ENCODE measurements at places on chromosomes 16 and 17.

DNA sequence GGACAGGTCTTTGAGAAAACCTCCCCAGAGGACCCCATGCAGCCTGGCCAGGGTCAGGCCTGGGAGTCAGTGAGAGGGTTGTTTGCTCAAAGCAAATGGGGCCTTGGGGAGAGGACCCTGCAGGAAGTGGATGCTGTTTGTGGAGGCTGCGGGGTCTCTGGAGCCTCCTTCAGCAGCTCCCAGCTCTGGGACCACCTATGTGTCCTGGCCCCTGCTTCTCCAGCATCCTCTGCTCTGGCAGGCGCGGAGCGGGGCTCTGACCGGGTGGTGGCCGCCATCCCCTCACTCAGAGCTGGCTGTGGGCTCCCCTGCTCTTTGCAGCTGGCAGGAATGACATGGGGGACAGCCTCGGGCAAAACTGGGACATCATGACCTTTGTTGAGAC, 29.8 kb upstream of the CIBAR2 start:
- DNase-seq, result no peak

DNA sequence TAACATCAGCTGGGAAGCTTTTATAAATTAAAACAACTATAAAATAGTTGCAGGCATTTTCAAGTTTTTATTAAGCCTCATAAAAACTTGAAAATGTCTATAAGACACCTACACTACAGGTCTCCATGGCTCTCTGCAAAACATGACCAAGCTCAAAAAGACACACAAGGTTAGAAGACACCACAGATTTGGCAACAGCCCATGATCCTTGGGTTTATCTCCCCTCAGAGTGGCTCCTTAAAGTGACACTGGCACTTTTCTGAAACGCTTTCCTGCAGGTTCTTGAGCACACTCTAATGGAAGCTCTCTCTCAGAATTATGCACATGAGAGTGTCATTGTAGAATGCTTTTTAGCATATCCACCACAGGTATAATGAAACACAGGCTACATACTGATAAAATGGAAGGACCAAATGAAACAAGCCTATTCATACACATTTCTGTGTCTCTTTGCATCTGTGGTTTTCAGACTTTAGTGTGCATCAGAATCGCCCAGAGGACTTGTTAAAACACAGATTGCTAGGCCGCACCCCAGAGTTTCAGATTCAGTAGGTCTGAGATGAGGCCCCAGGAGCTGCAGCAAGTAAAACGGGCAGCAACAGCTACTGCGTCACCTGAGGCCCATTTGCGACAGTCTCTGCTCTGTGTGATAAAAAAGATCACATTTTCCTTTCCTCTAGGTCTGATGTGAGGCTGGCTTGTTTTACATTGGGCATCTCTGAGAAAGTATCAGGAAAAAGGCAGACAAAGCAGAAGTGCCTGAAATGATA, 75.0 kb upstream of the WSB1 start:
- DNase-seq, result peak; percentile 8

DNA sequence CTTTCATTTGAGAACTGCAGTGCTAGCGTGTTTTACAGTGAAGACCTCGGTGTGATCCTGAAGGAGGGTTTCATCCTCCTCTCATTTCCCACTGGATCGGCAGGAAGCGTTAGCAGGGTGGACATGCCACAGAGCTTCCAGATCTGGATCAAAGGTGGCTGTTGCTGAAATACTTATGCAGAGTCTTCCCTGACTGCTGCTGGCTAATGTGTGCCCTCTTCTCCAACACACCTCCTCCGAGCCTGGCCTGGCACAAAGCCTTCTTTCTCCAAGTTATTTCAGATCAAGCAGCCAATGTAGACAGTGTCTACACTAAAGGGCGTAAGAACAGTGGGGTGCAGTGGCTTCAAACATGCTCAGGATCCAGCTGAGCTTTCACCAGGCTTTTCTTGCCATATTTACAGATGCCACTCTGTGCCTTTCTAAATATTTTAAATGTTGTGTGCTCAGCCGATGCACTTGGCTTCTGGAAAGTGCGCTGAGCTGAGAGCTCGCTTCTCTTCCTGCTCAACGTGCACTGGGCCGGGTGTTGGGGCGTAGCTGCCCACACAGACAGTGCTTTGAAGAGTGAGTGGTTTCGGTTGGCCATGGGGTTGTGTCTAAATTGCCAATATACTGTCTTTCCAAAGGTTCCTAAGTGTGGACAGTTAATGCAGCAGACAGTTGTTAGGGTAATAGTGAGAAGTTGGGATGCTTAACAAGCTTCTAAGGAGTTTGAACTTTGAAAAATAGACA, 2.1 kb downstream of the ZNF750 start:
- no peak for DNase-seq

GRCh38 chr17:49344914-49345313, 17.1 kb downstream of the ZNF652 start:
- DNase-seq, result no peak

- DNase-seq, result peak; percentile 62
Observed at GRCh38 chr16:4261557-4262172, 11.2 kb downstream of the TFAP4 start.

- DNase-seq, result peak; percentile 58
Observed at GRCh38 chr16:16025214-16025968, 76.0 kb downstream of the ABCC1 start.

- no peak for DNase-seq
Observed at GRCh38 chr16:53022374-53022773, 30.3 kb downstream of the CHD9NB start.

- DNase-seq, result peak; percentile 29
Observed at GRCh38 chr17:7932949-7933348, 943 bp downstream of the CNTROB start.

DNA sequence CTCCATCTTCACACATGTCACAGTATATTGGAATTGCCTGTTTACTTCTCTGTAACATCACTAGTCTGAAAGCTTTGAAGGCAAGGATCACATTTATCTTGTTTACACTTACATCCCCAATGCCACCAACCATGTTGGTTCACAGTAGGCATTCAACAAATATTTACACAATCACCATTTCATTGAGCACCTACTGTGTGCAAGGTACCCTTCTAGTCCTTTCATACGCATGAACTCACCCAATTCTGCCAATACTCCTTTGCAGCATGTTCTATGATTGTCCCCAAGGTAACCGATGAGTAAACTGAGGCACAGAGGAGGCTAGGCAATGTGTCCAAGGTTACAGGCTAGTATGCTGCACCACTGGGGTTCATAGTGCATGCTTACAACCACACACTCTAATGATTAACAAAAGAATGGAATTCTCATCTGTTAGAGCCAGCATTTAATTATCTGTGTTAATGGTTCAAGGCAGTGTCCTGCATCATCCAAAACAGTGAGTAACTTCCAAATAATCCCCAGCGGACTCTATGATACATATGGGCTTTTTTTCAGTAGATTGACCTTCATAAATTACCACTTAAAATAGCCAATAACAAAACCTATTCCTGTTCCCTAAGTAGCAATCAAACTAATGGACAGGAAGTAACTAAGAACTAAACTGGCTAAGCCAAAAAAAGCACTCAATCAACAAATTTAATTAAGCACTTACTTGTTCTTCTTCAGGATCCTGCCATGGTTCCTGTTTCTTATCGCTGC, 364.5 kb upstream of the XYLT1 start:
- no peak for DNase-seq

DNA sequence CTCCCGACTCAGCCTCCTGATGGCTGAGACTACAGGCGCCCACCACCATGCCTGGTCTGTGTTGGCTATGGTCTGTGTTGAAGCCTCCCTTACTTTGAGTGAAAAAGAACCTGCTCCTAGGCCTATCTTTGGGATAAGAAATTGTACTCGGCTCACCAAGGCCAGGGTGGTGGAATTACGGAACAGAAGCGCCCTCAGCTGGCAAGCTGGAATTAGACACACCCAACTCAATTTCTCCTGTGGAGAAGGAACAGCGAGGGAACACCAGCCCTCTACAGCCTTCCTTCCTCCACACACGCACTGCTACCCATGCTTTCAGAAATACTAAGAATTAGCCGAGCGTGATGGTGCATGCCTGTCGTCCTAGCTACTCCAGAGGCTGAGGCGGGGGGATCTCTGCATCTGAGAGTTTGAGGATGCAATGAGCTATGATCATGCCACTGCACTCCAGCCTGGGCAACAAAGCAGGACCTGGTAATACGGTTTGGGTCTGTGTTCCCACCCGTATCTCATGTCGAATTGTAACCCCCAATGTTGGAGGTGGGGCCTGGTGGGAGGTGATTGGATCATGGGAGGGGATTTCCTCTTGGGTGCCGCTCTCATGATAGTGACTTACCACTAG, 40.1 kb upstream of the RBBP6 start:
- peak; percentile 7 for DNase-seq

DNA sequence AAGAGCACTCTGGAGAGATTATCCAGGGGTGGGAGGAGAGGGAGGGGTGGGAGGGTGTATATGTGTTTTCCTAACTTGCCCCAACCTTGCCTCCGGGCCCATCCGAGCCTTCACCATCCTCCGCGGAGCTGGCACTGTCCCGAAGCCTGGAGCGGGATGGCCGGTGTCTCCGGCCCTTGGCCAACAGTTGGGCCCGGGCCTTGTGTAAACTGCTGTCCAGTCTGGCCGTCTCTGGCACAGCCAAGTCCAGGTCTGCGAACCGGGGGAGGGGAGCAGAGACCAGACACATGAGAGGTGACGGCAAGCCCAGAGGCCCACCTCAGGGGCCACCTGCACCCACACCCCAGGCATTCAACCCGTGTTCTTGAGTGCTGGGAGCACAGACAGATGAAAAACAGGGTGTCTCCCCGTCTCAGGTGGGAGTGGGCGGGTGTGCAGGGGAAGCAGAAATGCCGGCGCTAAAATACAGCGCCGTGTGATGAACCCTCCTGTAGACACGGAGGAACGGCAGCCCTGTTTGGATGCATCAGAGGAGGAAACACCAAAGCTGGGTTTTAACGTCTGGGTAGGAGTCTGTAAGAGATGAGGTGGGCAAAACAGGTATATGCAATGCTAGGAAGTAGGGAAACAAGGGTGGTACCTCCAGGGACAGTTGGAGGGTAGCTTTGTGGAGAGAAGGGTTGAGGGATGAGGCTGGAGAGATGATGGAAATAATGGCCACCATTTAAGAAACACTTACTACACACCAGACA, 11.7 kb downstream of the SAMD14 start:
- DNase-seq, result no peak

- no peak for DNase-seq
Observed at GRCh38 chr16:2814551-2815298, 2.3 kb upstream of the PRSS21 start.

GRCh38 chr17:65688307-65688706, 126.9 kb upstream of the AXIN2 start:
- DNase-seq, result no peak

- DNase-seq, result no peak
Observed at GRCh38 chr17:46811978-46812583, 6.4 kb downstream of the WNT3 start.

DNA sequence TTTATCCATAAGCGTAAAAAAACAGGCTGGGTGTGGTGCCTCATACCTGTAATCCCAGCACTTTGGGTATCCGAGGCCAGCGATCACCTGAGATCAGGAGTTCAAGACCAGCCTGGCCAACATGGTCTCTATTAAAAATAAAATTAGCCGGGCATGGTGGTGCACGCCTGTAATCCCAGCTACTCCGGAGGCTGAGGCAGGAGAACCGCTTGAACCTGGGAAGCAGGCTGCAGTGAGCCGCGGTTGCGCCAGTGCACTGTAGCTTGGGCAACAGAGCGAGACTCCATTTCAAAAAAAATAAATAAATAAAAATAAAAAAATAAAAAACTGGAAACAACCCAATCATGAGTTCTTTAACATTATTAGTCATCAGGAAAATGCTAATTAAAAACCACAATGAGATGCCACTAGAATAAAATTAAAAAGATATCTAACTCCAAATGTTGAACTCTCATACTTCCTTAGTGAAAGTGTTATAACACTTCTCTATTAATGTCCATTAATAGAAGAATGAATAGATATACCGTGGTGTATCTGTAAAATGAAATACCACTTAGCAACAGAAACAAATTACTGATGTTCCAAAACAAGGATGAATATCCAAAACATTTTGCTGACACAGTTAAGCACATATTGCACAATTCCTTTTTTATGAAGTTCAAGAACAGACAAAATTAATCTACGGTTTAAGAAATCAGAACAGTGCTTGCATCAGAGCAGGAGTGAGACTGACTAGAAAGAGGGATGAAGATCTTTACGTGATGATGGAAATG, 13.1 kb downstream of the MPHOSPH6 start:
- no peak for DNase-seq

- no peak for DNase-seq
Observed at GRCh38 chr16:58127033-58127556, 2.1 kb downstream of the CFAP20 start.

DNA sequence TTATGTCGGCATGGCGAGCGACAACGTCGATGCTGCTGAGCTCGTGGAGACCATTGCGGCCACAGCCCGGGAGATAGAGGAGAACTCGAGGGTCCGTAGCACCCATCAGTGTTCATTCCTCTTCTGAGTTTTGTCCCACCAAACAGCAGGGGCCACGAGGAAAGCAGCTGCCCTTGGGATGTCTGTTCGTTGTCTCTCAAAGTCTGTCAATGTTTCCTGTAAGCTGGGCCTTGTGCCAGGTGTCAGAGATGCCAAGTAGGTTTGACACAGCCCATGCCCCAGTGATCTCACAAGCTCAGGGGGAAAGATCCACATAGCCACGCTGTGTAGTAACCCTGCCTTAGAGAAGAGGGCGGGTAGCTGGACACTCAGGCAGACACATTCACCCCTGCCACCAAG, 22.6 kb downstream of the NTAN1 start:
- DNase-seq, result no peak

GRCh38 chr17:41478237-41478636, 2.7 kb downstream of the KRT35 start:
- no peak for DNase-seq

DNA sequence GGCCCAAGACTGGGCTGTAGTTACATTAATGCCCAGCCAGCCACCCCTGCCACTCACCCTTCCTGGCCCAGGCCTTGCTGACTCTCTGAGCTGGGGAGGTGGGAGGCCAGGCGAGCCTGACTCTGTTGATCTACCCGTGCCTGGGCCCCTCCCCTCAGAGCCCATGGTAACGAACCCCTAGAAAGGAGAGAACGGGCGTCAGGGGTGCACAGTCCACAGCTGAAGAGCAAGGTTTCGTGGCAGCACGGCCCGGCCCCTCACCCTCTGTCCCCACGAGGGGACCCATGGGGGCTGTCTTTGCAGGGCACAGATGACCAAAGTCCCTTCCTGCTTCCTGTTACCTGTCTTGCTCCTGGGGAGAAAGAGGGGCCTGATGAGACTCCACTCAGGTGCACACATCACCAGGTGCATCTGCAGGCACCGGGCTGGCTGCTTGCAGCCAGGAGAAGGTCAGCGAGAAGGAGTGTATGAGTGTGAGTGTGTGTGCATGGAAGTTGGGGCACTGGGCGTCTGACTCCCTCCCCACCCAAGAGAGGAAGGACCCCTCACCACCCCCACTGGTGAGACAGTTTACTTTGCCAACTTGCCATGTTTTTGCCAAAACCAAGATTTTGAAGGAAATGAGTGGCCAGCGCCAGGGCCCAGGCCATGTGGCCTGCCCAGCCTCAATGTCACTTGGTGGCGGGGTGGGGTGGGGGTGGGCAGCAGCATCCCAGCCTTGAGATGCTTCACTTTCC, 359.1 kb downstream of the SEC14L1 start:
- no peak for DNase-seq

- DNase-seq, result peak; percentile 69
Observed at GRCh38 chr17:80891397-80892018, 100.1 kb upstream of the CHMP6 start.
